Posterior vena cava (tissue), 2 donors: ENCODE measurements at places on chromosomes 1 and 21. TPM values are rescaled to one million over a fixed set of nuclear protein-coding genes. Genes with fewer than 3 reads are reported as not detected.
A peak's percentile ranks its signal among the peaks of the same experiment; 100 is the strongest.

GRCh38 chr1:223444411-223444810 is 51.2 kb downstream of the CCDC185 start:
- DNase-seq: no peak

DNA sequence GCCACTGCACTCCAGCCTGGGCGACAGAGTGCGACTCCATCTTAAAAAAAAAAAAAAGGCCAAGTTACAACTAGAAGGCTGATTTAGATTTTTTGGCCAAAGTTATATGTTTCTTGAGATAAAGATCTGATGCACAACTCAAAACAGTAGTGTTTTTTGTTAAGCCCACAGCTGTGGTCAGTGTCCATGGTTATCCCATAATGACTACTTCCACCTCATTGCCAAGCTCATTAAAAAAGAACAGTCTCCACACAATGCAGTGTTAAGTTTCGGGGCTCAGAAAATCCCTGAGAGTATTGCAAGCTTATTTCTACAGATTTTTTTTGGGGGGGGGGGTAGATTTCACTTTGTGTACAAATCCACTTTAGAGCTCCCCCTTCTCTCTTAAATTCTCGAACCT is 120.5 kb downstream of the RUNX1 start:
- no peak for DNase-seq

NUP210L gene
- total RNA-seq: 0.14 TPM

GRCh38 chr1:24362982-24363614 is 43.9 kb downstream of the GRHL3 start:
- no peak for DNase-seq

- no peak for DNase-seq
Measured at GRCh38 chr1:119390526-119390925, 21.9 kb downstream of the HAO2 start.

MYOG gene
- total RNA-seq: not detected

COL8A2 gene
- total RNA-seq: 33.2 TPM

GRCh38 chr1:227765261-227766014 is 30.2 kb downstream of the SNAP47 start:
- no peak for DNase-seq

GRCh38 chr1:151277249-151277648 is 4.8 kb upstream of the ZNF687 start:
- DNase-seq: no peak

TTLL7 gene
- total RNA-seq: 48.1 TPM

DNA sequence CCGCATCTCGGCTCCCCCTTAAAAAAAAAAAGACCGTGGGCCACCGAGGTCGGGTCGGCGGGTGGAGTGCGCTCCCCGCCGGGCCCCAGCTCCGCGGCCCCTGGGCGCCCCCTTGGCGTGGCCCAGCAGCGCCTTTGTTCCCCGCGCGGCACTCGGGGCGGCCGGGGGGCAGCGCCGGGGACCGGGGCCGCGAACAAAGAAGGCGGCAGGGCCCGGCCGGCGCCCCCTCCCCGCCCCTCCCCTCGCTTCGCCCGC is 571 bp downstream of the MARCKSL1 start:
- DNase-seq: no peak

CD48 gene
- 3.3 TPM for total RNA-seq

DNA sequence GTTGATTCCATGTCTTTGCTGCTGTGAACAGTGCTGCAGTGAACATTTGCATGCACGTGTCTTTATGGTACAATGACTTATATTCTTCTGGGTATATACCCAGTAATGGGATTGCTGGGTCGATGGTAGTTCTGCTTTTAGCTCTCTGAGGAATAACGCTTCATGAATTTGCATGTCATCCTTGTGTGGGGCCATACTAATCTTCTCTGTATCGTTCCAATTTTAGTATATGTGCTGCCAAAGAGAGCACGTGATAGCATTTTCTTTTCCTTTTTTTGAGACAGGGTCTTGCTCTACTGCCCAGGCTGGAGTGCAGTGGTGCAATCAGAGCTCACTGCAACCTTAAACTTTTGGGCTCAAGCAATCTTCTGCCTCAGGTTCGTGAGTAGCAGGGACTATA is 24.9 kb upstream of the MAP1LC3C start:
- no peak for DNase-seq

GRCh38 chr21:41662761-41663160 is 104.1 kb downstream of the RIPK4 start:
- DNase-seq: peak; percentile 60

YARS1 gene
- total RNA-seq: 74.2 TPM

DNA sequence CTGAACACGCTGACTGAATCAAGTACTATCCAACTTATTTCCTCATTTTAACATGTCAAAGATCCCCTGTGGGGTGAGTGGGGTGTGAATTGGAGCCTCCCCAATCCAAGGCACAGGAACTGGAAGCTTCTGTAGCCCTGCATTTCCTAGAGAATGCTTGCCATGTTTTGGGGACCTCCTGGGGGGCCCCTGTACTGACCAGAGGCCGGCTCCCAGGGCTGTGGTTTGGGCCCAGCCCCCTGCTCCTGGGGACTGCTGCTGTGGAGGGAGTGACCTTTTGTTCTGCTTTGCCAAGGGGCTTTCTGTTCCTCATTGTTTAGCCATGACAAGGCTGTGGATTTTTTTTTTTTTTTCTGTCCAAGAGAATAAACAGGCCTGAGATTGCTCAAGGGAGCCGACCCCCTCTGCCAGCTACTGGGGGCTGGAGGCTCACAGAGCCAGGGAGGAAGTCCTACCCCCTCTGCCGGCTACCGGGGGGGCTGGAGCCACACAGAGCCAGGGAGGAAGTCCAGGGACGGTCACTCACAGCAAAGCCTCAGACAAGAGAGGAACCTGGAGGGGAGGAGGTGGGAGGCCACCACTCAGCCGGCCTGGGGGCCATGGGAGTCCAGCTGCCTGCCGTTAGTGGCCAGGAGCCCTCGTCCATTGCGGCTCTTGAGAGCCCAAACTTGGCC is 17.4 kb downstream of the TNFRSF1B start:
- DNase-seq: peak; percentile 94

GRCh38 chr21:32065654-32066053 is 192.8 kb downstream of the HUNK start:
- DNase-seq: no peak

DNA sequence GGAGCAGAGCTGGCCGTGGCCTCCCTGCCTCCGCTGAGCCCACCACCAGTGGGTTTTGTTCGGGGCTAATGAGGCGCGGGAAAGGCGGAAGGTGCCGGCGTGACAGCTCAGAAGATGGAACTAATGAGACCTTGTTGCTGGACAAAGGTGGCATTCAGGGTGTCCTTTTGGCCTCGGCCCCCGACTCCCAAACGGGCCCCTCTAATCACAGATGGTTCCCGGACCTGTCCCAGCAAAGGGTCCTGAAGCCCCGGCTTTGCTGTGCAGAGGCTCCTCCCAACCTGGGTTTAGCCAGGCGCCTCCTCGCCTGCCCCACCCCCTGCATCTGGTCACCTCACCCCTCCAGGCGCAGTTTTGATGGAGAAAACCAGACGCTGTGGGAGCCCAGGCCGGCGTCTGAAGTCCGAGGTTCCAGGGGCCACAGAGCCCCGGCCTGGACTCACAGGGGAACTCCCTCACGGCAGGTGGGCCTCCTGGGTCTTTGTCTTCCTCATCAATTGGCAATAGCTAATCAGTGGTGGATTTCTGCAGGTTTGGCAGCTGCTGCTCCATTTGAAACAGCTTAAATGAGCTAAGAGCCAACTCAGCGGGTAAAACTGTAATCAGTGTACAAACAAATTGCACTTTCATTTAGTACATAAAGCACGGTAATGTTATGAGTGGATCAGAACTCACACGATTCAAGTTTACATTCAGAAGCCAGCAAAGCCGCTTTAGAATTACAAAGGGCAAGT is 44.3 kb upstream of the ADARB1 start:
- DNase-seq: peak; percentile 82

CHIA gene
- total RNA-seq: not detected

RGS13 gene
- total RNA-seq: 0.81 TPM

DNA sequence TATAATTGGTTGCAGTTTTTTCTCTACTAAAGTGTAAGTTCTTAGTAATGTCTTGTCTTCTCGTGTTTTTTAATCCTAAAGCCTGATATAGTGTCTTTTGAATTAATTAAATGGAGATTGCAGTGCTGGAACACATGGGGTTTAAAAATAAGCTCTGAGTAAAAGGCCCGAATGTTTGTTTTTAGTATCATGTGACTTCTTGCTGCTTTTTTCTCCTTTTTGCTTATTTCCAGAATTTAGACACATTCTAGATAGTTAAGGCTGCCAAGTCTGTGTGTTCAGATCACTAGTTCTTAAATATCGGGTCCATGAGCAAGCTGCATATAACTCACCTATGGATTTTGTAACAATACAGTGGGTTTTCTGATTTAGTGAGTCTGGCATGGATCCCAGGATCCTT is 27.5 kb downstream of the KCTD3 start:
- no peak for DNase-seq

DNA sequence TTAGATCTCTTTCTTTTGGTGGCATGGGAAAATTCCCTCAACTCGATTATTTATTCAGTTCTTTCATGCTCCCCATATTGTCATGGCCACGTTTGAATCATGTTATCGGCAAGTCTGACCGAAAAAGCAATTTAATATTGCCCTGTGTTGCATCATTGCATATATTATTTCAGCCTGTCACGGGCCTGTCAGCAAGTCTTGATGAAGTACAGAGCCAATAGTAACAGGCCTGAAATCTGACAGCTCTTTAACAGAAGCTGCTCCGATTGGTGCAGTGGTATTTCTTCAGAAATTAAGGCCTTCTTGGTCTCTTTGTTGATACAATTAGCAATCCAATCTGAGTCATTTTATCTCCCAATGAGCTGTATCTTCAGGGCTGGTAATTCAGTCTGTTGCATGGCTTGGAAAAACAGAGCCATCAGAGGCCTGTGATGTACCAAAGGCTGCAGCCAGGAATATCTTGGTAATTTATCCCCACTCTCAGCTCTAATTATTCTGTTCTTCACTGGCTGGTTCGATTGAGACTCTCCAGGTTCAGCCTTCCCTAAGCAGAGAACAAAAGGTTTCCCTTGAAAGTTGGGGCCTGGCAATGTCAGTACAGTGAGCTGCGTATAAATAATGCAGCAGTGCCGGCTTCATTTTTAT is 149.5 kb downstream of the FGGY start:
- DNase-seq: no peak

DNA sequence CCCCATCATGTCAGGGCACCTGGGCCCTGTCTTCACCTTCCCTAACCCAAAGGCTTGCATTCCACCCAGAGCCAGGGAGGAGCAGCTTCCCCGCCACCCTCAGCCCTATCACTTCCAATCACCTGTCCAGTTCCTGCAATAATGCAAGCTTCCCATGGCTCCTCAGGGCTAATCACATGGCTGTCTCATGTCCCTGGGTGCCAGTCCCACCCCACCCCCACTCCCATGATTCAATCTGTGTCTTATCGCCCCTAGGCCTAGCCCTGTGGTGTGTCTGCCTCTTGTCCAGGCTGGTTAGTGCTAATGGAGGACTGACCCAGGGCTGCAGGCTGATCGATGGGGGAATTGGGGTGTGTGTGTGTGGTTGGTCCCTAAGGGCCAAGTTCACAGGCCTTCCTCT is 11.0 kb upstream of the PEAR1 start:
- no peak for DNase-seq

- DNase-seq: no peak
Measured at GRCh38 chr1:234957330-234958065, 171.1 kb downstream of the TOMM20 start.

GRCh38 chr1:182718311-182718710 is 33.9 kb upstream of the RGS8 start:
- no peak for DNase-seq

GBP6 gene
- not detected for total RNA-seq

OR2L13 gene
- not detected for total RNA-seq

- DNase-seq: no peak
Measured at GRCh38 chr1:942411-942821, 16.6 kb downstream of the NOC2L start.

GRCh38 chr1:41891199-41891896 is 27.4 kb downstream of the HIVEP3 start:
- no peak for DNase-seq

DNA sequence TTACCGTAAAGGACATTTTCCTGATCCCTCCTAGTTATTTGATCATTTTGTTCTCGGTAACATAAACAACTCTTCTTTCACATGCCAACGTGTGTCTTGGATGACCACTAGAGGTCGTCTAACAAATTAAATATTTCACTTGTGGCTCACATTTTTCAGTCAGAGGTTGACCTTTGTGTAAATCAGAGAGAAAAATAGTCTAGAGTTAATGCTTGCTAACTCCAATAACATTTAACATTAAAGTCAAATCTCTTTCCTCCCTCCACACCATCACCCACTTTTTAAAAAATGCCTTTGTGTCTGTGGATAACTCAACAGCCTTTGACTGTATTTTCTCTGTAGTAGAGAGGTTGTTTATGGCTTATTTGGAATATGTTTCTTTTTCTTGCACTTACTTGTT is 220.5 kb upstream of the B3GALT2 start:
- DNase-seq: no peak

HCRTR1 gene
- total RNA-seq: not detected

DNA sequence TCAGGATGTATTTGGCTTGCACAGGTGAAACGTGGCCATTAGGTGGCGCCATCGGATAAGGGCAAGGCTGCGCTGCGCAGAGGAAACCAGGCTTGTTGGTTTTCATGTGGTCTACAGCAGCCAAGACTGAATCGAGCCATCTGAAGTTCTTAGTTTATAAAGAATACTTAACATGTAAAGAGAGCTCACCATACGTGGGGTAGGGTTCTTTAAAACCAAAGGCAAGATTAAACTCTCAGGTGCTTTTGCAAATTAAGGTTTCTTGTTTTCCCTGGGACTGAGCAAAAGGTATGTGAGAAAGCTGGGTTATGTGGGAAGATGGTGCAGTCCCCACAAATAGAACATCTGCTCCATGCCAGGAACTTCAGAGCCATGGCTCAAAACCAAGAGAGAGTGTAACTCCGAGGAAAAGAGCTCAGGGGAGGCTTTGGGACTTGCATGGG is 9.3 kb downstream of the MASP2 start:
- DNase-seq: peak; percentile 96
